NCI-H524 treated with DMSO at 0.1 percent for 48 hours (cell line): ENCODE measurements at places on chromosomes 1 and 21.

DNA sequence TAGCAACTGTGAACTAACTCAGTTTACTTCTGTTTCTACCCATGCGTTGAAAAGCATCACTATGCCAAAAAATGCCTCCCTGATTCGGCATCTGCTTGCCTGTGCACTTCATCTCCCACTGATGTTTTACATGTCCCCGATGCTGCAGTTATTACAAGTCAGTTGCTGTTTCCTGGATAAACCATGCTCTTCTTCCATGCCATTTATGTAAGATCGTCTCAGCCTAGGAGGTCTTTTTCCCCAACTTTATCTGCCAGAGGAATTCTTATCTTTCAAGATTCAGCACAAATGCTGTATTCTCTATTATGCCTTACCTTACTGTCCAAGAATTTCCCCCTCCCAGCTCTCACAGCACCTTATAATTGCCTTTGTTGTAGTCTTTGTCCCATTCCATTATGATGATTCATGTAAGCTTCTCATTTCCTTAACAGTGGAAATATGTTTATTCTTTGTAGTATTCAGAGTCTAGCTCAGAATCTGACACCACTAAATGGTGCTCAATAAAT lies 30.0 kb downstream of the PRKACB start:
- no peak for DNase-seq

DNA sequence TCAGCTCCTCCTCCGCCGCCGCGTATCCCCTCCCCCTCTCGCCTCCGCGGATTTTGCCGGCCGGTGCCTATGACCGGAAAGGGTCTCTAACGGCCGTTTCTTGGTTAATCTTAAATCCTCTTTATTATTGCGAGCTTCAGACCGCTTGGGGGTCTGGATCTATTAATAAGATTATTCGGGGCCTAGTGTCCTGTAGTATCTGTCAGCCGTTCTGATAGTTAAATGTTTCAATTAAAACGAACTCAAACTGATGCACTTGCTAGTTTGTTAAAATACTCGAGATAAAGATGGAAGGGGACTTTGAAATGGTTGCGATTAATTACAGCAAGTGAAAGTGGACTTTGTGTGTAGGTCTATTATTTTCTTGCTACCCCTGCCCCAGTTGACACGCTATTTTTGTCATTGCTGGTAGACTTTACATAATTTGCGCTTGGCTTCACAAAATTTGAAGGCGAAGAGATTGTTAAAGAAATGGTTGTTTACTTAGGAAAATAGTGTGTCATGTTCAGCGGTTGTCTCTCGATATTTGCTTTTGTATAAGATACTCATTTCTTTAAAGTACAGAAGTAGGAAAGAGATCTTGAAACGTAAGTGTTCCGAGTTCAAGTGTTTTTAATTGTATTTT lies 779 bp downstream of the SON start:
- DNase-seq = no peak

DNA sequence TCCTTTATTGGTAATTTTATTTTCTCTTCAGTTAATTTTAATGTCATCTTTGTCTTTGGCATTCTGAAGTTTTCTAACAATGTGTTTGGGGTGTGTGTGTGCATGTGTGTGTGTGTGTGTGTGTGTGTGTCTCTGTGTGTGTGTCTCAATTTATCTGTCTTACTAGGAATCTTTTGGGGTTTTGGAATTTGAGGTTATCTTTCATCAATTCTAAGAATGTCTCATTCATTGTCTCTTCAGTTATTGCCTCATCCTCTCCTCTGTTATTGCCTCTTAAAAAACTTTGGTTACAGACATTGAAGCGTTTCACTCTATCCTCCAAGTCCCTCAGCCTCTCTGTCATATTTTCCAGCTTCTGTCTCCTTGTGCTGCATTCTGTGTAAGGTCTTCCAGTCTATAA lies 18.1 kb upstream of the SAMD13 start:
- no peak for DNase-seq

DNA sequence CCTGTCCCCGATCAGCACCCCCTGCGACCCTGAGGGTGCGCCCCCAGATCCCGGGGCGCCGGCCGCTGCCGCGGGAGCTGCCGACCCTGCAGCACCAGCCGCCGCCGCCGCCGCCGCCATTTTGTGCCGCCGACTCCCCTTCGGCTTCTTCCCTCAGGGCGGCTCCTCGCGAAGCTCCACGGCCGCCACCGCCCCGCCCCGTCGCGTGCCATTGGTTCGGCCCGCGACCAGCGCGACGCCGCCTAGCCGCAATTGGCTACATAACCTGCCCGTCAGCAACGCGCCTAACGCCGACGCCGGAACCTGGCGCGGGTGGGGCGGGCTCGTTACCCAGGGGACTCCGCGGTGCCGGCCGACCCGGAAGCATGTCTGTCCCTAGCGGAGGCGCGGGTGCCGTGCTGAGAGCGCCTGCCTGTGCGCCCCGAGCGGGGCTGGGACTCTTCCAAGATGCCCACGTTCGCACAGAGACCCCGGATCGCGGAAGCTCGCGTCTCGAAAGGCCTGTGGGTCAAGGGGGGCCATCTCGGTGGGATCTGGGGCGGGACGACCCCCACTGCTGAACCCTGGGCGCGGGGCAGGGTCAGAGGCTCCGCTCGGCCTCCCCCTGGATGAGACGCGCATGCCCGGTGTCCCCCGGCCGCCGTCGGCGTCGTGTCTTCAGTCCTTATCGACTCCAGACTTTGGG lies at the start of gene CCNL2:
CCNL2 (minus strand) TSS at position 149 of the 685 bp plus-strand sequence; CDS start at position 120, 29 bp downstream.
- DNase-seq = peak; percentile 55

DNA sequence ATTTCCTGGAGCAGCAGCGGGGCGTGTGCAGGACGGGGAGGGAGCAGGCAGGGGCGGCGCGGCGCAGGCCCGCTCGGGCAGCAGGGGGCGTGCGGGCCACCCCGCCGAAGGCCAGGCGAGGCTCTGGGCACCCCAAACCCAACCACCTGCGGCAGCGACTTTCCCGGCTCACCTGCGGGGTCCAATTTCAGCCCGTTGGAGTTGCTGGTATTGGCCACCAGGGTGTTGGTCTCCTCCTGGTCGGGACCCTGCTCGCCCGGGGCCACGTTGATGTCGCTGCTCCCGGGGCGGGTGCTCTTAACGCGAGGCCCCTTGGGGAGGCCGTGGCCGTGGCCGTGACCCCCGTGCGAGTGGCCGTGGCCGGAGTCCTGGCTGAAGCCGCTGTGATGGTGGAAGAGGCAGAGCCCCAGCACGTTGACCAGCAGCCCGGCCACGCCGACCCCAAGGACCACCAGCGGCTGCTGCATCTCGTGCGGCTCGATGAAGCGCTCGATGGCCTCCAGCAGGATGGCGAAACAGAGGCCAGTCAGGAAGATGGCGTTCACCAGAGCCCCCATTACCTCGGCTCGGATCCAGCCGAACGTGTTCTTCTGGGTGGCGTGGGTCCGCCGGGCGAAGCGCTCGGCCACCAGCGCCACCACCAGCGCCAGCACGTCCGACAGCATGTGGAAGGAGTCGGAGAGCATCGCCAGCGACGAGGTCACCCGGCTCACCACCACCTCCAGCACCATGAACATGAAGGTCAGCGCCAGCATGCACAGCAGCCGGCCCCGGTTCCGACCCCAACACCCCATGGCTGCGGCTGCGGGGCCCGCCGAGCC lies 932 bp downstream of the SLC30A1 start:
- no peak for DNase-seq

- no peak for DNase-seq
These were observed 53.3 kb downstream of the TEX35 start for GRCh38 chr1:178566187-178566586.

GRCh38 chr1:22814176-22815042 lies 103.8 kb downstream of the EPHB2 start:
- DNase-seq = no peak

GRCh38 chr1:228009828-228010775 lies 3.3 kb downstream of the WNT3A start:
- peak; percentile 3 for DNase-seq

GRCh38 chr21:15057285-15057684 lies 7.5 kb downstream of the NRIP1 start:
- no peak for DNase-seq

DNA sequence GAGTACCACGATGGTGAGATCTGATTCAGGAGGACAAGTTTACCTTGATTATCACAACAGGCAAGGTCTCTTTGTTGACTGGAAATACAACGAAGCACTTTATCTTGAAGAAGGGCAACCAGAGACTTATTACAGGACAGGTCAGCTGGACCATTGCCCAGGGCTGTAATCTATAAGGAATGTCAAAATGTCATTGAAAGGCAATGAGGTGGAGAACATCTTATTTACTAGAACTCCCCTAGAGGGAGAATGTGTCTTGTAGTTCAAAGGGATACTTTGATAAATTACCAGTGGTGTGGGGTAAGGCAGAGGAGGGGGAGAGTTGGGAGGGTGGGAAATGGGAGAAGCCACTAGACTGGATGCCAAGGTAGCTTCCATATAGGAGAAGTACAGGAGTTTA lies 212.3 kb downstream of the NCAM2 start:
- no peak for DNase-seq

DNA sequence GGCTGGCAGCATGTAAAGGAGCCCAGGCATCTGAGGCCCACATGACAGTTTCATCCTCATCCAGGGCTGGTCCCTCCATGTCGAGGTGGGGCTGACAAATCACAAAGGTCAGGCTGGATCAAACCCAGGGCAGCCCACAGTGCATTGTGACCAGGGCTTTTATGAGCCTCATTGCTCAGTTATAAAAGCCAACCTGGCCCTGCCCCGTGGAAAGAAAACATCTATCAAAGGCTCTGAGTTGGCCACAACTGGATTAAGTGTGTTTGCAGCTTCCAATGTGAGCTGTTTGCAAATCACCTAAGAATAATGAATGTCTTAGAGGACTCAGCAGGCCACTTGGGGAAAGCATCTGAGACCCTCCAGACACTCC lies 45.4 kb downstream of the GRHL3 start:
- no peak for DNase-seq

DNA sequence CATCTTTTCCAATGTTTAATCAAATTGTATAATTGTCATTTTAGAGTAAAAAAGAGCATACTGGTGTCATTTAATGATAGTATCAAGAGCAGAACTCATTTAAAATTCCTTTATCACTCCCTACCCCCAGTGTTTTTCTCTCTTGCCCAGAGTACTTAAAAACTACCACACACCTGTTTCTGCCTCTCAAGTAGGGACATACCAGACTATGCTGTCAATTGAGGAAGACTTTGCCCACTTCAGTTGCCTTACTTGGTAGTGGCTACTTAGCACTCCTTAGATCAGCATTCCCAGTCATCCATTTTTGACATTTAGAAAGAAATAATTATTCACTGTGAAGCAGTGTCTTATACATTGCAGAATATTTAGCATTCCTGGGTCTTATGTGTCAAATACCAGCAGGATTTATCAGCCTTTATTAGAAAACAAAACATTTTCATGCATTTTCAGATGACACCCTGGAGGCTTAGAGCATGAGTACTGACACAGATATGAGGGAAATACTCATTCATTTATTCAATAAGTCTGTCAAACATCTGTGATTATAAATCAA lies 127.5 kb upstream of the RGS1 start:
- peak; percentile 60 for DNase-seq
